ENCODE measurements at places on chromosomes 13 and 19. TPM values are rescaled to one million over a fixed set of nuclear protein-coding genes. Genes with fewer than 3 reads are reported as not detected.

PROZ gene
- total RNA-seq = not detected

DKKL1 gene
- 0.64 TPM for total RNA-seq

NBEA gene
- 7.5 TPM for total RNA-seq

TEX29 gene
- total RNA-seq = not detected

LDLR gene
- 47.4 TPM for total RNA-seq

LILRA1 gene
- 1.8 TPM for total RNA-seq

PEAK3 gene
- not detected for total RNA-seq

FCER2 gene
- total RNA-seq = 0.29 TPM

BTBD2 gene
- 54.4 TPM for total RNA-seq

CCDC194 gene
- not detected for total RNA-seq

DNA sequence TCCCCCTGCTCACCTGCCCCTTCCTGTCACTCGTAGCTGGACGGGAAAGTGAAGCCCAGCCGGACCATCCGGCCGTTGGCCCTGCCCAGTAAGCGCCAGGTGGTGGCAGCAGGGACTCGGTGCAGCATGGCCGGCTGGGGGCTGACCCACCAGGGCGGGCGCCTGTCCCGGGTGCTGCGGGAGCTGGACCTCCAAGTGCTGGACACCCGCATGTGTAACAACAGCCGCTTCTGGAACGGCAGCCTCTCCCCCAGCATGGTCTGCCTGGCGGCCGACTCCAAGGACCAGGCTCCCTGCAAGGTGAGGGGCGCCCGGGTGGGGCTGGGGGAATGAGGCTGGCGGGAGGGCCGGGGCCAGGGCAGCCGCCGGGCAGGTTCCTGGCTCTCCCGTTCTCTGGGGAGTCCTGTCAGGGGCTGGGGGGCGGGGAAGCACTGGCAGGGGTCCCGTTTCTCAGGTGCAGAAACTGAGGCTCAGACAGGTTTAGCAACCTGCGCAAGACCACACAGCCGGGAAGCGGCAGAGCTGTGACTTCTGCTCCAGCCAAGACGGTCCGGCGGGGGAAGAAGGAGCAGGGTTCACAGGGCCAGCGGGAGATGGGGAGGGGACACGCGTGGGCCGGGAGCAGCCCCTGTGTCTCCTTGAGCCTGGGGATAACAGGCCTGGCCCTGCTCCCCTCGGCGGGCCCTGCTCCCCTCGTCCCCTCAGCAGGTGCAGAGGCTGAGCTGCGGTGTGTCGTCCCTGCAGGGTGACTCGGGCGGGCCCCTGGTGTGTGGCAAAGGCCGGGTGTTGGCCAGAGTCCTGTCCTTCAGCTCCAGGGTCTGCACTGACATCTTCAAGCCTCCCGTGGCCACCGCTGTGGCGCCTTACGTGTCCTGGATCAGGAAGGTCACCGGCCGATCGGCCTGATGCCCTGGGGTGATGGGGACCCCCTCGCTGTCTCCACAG is 5.3 kb downstream of the GZMM start:
- DNase-seq = no peak

GRCh38 chr19:21483589-21484170 is 21.7 kb upstream of the ZNF429 start:
- DNase-seq = peak; percentile 75

DNA sequence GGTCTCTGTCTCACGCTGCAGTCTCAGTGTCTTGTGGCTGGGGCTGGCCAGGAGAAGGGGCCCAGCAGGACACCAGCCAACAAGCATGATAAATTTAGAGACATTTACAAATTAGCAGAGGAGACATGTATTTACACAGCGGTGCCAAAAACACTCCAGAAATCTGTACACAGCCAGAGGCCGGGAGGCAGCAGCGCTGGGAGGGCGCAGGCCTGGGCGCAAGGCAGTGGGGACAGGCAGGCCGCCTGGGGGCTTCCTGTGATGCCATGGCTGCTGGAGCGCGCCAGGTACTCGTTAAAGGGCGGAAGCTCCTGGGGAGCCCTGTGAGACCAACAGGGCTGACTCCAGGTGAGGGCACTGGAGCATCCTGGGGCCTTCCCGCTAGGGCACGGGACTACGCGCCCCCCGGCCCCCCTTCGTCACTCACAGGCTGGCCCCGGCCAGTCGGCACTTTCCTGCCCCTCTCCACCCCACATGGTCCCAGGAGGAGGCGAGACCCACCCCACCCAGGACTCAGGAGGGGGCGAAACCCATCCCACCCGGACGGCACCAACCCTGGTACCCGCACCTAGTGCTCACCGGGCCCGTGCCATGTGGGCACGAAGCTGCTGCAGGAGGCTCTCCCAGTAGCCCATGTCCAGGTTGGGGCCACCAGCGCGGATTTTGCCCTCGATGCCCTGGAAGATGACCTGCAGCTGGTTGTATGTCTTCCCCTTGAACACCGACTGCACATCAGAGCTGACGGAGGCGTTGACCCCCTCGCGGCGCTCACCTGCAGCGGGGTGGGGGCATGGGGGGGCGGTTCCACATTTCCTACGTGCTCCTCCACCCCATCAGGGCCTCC is 7.4 kb upstream of the TBXA2R start:
- no peak for DNase-seq

DNA sequence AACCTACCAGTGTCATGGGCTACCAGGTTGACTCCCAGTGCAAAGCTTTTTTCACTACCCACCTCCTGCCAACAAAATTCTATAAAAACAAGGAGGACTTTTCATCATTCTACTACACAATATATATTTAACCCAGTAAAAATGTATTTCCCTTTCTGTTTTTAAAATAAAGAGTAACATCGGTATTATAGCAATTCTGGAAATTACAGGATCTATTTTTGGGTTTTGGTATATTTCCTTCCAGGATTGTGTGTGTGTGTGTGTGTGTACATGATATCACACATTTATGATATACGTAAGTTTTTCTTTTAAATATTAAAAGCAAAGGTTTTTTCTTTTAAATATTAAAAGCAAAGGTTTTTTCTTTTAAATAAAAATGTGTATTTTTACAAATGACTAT is 6.0 kb upstream of the UBL3 start:
- no peak for DNase-seq

- no peak for DNase-seq
Observed at GRCh38 chr19:38162632-38163031, 61.4 kb downstream of the DPF1 start.

- DNase-seq = no peak
Observed at GRCh38 chr19:41912899-41913537, 15.2 kb downstream of the ERFL start.

DNA sequence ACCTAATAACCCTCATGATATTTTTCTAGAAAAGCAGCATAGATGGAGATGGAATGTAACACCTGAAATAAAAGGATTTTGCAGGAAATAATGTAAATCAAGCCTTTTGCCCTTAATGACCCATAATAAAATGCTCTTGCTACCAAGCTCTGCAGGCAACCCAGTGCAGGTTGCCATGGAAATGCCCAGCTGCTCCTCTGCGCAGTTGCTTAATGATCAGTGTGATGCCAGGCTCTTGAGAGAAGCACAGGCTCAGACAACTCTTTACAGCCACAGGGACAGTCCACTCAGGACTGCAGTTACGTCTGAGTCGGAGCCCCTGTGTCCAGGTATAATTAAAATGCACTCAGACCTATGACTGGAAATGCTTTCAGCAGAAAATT is 165.5 kb downstream of the LACC1 start:
- no peak for DNase-seq

DNA sequence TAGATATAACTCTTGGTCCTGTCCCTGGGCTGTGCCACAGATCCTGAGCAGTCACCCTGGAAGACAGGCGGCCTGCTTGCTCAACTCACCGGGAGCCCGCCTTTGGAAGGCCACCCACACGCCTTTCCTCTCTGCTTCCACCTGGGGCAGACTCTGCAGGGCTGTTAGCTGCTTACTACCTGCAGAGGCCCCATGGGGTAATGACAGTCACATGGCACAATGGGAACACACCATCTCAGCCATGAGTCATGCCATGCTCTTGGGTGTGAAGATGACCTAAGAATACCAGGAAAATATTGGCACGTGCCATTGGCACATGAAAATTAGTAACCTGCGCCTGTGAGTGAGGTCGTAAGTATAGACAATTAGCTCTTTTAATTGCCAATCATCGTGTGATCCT is 108.6 kb downstream of the COL4A2 start:
- peak; percentile 16 for DNase-seq

GRCh38 chr19:720345-721160 is 11.8 kb downstream of the PALM start:
- no peak for DNase-seq

- no peak for DNase-seq
Observed at GRCh38 chr13:80504453-80504852, 163.5 kb upstream of the SPRY2 start.

- DNase-seq = no peak
Observed at GRCh38 chr13:106942563-106942962, 374.6 kb upstream of the ARGLU1 start.

GRCh38 chr19:12833738-12834565 is 427 bp downstream of the RTBDN start:
- DNase-seq = no peak

GRCh38 chr19:54696117-54696548 is 28.1 kb upstream of the KIR3DL3 start:
- DNase-seq = no peak

DNA sequence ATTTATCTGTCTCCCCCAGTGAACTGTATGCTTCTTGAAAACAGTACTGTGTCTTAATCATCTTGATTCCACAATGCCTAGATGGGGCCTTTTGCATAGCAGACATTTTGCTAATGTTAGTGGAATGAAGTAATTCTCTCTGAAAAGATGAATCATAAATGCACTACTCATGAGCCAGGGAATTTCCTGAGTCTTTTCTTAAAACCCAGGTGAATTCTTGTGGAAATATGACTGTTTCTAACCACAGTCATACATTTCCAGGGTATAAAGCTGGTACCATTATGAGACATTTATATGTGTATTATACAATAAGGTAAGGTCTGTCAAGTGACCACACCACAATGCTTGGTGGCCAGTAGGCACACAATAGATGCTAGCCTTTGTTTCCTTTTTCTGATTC is 5.5 kb upstream of the KCTD4 start:
- no peak for DNase-seq

DNA sequence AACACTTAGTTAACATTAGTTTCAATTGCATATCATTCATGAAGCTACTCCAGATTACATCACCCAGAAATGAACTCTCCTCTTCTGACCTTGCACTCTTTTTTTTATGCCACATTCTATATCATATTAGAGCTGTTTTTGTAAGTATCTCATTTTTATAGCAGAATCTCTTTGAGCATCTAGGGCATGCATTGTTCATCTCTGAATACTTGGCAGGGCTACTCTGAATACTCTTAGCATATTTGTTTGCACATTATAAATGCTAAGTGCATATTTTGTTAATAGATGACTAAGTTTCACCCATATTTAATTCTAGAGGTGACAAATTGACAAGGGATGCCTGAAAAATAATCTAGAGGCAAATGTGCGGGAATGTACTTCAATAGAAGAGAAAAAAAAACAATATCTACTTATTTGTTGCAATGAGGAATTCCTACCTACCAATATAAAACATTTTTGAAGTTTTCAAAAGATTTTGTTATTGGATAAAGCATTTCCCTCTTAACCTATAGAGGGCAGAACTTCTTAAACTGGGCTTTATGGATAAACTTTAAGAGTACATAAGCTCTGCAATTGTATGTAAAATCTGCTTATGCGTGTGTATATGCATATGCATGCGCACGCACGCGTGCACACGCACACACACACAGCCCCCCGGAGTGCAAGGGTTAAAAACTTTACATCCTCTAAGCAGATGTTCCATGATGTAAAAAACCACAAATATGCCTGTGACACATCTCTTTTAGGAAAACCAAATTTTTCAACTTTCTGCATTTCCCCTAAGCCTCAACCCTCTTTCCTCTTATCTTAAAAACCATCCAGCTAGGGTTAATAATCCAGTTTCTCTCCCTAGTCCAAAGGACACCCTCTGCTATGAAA is 73.0 kb upstream of the OXGR1 start:
- DNase-seq = no peak

GRCh38 chr19:2962018-2962670 is 15.2 kb upstream of the TLE6 start:
- DNase-seq = no peak

- DNase-seq = no peak
Observed at GRCh38 chr13:80386002-80386401, 45.1 kb upstream of the SPRY2 start.

DNA sequence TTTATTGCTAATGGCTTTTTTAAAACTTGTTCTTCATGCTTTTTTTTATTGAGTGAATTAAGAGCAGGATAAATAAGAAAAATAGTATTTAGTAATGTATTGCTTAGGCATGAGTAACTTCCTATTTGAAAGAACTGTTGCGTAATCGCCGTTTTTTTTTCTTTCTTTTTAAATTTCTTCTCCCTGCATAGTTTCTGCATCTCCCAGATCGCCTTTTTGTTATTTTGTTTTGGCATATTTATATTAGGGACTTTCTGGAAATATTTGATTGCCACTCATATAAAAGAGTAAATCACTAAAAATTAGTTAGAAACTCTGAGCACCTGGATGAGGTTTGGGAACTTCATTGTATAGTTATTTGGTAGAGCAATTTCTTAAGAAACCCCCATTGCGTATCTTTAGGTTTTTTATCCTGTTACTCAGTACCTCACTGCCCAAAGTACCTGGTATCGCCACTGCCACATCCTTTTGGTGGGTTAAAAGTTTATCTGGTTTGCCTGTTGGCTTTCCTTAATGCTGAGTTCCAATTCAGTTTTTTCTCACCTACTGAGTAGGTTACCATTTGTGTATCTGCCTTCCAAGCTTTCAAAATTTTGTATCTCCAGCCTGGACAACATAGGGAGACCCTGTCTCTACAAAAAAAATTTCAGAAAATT is 36.2 kb upstream of the LPAR6 start:
- DNase-seq = no peak

DNA sequence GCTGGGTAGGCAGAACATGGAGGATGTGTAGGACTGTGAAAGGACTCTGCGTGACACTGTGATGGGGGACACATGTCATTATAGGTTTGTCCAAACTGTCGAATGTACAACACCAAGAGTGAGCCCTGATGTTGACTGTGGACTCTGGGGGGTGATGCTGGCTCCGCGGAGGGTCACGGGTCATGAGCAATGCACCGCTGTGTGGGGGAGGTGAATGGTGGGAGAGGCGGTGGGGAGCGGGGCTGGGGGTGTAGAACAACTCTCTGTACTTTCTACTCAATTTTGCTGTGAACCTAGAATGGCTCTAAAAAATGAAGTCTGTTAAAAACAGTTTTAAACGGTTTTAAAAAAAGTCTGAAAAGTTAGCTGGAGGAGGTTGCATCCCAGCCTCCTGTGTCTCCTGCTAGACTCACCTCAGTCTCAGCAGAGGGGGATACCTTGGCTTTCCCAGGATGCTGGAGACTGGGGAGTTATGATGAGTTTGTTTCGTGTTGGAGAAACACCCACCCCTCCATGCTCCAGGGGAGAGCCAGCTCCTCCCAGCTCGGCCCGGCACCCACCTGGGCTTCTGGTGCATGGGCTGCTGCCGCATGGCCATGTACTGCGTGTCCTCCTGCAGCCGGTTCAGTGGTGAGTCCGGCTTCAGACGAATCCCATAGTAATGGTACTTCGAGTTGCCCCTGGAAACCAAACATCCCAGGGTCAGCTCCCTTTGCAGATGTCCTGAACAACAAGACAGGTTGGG is 34.7 kb upstream of the RANBP3 start:
- DNase-seq = no peak

GRCh38 chr13:92843549-92843948 is 383.1 kb upstream of the GPC6 start:
- DNase-seq = no peak

Data from breast epithelium (tissue), 4 donors.